ENCODE measurements at places on chromosomes 1 and 21.

GRCh38 chr1:35568975-35569395 is 4.1 kb upstream of the TFAP2E start:
- DNase-seq = peak; percentile 63

GRCh38 chr1:15963363-15963967 is 12.4 kb downstream of the ZBTB17 start:
- DNase-seq = no peak

GRCh38 chr1:60864722-60865121 is 217.6 kb upstream of the NFIA start:
- DNase-seq = no peak

DNA sequence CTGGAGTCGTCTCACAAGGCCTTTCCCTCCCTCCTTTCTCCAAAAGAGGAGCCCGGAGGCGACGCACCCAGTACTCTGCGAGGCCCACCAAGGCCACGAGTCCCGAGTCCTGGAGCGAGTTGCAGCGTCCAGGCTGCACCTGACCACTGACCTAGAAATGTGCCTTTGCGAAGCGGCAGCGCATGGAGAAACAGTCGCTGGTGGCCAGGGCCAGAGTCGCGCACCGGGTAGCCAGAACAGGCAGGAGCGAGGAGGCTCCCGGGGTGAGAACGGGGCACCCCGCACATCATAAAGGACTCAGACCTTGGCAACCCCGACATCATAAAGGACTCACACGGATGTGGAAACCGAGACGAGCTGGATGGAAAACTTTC is 318.4 kb downstream of the FAM72C start:
- DNase-seq = no peak

GRCh38 chr1:93813076-93813475 is 65.9 kb downstream of the DNTTIP2 start:
- DNase-seq = no peak

GRCh38 chr1:109687641-109688499 is at the start of gene GSTM1:
Gene GSTM1 (plus strand): TSS chr1:109687817. CDS start chr1:109687874, 57 bp downstream.
- peak; percentile 39 for DNase-seq

DNA sequence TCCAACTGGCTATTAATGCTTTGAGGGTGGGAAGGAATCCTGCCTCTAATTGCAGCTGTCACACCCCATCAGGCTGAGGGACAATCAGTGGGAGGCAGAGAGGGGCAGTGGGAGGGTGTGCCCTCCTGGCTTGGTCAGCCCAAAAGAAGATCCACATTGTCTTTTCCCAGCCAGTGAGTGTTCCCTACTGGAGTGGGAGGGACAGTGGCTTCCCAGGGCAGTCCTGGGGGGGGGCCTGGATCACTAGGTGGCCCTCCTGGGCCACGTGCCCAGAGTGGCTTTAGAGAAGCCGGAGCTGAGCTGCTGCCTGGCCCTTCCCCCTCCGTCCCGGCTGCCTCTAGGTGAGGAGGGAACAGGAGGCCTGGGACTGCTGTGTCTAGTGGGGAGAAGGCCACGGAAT is 14.0 kb downstream of the INKA2 start:
- no peak for DNase-seq

- no peak for DNase-seq
Observed at GRCh38 chr1:7422561-7422960, 348.5 kb upstream of the VAMP3 start.

DNA sequence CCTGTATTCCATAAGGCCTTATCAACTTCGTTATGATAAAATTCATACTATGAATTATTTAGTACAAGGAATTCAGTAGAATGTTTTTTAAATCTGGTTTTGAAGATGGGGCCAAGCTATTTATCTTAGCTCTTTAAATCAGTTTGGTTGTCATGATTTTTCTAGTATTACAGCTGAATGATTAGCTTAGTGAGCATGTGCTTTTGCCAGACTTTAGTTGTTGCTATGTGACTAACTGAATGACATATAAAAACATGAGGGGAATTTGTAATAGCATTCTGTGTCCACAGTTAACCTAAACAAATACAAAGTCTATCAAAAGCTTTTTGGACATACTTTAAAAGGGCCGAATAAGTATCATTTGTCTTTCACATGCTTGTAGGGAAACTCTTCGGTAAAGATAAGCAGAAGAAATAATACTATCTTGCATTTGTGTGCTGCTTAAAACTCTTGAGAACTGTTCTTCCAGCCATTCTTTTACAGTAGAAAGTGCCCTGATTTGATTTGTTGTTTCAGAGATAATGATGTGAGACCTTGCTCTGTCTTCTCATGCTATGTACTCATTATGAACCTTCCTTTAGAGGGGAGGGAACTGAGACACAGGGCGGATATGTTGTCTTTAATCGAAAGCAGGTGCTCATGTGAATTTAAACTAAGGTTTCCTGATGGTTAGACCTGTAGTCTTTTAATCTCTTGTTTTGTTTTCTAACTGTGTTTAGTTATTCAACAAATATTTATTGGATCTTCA is 18.8 kb downstream of the NEK7 start:
- DNase-seq = no peak

DNA sequence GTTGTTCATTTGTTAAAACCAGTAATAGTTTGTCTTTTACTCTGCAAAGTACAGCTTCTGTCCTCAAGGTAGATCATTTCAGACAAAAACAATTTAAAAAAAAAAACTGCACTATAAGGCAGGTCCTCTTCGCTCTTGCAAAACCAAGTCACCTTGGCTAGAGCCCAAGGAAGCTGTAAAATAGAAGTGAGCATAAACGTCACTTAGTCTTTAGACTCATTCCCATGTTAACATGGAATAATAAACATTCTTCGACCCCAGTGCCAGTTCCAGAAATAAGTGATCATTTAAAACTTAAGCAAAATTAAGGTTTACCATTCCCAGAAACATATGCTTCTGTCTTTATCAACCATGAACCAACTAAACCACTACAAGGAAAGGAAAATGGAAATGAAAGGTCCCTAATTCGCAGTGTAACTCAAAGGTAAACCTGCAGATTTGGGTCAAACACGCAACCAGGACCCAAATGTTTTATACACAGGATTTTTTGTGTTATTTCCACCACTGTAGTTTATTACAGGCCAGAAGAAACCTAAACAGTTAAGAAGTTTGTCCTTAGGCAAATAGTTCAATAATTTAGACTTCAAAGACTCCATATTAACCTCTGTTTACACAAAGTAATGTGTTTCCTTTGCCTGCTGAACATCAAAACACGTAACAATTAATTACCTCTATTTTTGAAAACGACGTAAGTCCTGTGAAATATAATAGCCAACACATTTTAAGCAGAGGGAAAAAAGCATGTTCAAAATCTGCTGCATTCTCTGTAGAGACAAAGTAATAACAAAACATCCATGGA is 54.6 kb downstream of the TGFBR3 start:
- DNase-seq = no peak

GRCh38 chr1:162336621-162337285 is 39.9 kb downstream of the SPATA46 start:
- DNase-seq = no peak

GRCh38 chr1:201125800-201126199 is 1.2 kb downstream of the ASCL5 start:
- no peak for DNase-seq

GRCh38 chr1:51499694-51500093 is 19.4 kb downstream of the EPS15 start:
- no peak for DNase-seq

- DNase-seq = no peak
Observed at GRCh38 chr21:18350216-18350615, 53.4 kb downstream of the TMPRSS15 start.

DNA sequence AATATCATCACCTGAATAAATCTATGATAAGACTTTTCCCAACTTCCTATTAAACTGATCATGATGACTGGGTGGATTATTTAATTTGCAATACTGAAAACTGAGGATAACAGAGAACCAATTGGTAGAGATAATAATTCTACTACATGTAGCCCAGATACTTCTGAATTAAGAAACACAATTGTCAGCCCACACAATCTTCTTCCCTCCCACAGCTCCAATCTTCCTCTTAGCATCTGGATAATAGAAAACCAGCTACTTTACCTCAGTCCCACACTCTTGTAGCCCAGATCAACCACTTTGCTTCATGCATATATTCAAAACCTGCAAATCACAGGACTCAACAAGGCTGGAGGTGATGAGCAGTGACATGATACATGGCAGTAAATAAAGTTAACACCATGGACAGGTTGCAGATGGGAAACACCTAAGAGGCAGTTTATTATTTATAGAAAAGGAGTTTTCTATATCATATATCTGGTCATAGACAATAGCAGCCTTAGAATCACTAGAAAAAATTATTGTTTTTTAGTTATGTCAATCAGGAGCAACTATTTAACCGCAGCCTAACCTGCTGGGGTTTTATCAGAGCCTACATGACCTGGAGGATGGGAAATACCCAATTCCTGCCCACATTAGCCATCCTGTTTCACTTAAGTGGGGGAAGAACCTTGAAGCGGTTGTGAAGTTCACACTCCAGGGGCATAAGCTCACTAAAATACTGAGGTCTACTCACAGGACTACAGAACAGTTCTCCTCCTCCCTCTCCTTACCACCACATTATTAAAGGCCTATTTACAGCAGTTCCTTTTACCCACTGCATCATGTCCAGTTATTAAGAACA is 16.7 kb downstream of the FRRS1 start:
- DNase-seq = no peak

DNA sequence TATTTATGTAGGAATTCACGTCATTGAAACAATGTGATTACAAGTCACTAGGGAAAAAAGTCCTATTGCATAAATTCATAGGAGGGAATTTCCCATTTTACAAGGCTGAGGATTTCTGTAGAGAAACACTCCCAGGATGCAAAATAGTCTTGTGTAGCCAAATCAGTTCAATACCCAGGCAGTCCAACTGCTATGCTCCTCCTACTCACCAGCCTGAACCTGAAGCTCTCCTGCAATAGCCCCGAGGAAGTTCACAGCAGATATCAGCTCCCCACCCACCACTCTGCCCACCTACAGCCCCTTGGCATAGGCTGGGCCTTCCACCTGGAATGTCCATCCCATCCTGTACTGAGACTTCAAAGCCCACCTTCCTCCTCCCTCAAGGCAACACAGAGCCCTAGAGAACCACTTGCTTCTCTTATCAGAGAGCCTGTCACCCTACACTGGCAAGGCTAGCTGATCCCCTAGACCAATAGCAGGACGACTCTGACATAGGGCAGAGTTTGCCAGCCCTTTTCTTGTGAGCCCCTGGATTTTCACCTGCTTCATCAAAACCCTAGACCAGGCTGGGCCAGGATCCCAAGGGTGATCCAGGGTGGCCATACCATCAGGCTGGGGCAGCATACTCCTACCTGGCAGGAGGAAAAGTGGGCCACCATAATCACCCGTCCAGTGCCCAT is 1.5 kb downstream of the LSS start:
- DNase-seq = no peak

DNA sequence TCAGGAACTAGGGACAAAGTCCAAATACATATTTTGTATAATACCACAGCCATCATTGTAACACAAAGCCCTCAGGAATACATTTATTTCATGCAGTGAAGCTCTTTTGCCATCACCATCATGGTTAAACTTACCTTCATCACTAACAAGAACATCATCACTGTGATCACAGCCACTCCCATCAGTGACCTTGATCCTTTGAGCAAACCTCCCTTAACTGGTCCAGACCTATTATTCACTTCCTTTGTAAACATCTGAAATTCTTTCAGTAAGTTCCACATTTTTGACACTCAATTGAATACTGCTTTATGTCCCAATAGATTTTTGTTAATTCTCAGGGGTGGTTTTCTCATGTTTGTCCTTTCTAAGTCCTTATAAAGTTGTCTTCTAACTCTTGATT is 16.2 kb upstream of the KPRP start:
- no peak for DNase-seq

DNA sequence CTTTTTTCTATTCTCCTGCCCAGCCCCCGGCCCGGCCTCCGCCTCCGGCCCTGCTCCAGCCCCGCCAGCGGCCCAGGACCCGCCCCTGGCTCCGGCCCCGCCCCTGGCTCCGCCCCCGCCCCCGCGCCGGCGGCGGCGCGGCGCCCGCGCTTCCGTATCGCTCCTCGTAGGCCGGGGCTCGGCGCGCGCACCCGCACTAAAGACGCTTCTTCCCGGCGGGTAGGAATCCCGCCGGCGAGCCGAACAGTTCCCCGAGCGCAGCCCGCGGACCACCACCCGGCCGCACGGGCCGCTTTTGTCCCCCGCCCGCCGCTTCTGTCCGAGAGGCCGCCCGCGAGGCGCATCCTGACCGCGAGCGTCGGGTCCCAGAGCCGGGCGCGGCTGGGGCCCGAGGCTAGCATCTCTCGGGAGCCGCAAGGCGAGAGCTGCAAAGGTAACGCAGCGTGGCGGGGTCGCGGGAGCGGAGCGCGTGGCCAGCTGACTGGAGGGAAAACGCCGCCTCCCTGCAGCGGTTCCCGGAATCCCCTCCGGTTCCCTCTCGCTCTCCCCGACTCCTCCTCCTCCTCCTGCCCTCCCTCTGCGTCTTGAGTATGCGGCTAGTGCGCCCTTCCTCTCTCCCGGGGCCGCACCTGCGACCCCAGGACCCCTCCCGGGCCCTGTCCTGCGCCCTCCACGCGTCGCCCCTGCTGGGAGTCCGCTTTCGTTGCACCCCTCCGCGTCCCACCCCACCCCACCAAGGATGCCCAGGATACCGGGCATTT is at the start of gene IFNAR2:
Gene IFNAR2 (plus strand): TSS at position 155 of the 761 bp plus-strand sequence. CDS start 11,985 bp downstream, outside the sequence.
- peak; percentile 22 for DNase-seq

GRCh38 chr1:14912839-14913481 is 240.6 kb upstream of the TMEM51 start:
- no peak for DNase-seq

DNA sequence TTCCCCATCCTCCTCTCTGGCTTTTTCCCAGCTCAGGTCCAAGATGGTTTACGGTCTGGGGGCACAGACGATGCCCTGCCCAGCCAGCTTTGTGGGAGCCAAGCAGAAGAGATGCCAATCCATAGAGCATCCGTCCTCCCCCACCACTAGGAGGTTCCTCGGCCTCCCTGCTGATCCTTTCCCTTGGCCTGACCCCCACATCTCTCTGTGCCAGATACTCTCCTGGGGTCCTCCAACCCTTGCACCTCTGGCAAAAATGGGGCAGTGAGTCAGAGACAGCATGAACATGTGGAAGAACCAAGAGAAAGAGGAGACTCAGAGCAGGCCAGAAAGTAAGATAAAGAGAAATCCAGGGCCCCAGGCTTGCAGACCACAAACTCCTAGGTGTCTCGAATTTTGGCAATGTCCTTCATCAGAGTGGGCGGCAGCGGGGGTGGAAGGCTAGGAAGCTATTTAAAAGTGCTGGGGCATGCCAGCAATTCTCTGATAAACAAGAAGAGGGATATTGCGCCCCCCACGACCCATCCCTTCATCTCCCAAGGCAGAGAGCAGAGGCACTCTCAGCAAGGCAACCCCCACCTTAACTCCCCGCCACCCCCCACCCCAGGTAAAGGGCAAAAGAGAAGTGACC is 11.4 kb downstream of the BLACAT1 start:
- DNase-seq = no peak

GRCh38 chr1:74771913-74772515 is 39.1 kb downstream of the TYW3 start:
- no peak for DNase-seq

All from amygdala (tissue), 56 donors.